Progenitor cell of endocrine pancreas (in vitro differentiated cells): ENCODE measurements at places on chromosomes 6 and 20.

DNA sequence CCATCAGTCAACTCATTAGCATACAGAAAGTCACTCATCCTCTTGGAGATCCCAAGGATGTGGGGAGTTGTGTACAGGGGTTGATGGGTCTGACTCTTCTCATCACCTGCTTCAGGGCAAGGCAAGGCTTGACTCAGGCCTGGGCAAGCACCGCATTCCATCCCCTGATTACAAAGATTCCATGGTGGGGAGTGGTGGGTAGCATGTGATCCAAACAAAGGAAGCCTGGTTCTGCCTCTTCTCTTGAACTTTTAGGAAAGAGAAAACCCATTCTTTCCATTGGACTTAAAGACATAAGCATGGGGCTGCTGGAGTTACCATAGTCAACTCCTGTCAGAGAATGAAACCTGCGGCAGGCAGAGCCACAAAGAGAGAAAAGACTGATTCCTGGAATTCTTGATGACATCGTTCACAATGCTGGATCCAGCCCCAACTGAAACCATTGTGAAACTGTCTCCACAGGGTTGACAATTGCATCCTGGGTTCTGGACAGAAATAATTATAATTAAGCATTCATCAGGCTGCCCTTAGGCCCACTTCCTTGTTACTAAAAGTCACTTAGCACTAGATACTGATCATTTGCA, 235.8 kb upstream of the KCNG1 start:
- no peak for DNase-seq

- DNase-seq: no peak
Measured at GRCh38 chr6:16440636-16441212, 202.3 kb downstream of the GMPR start.

GRCh38 chr6:158608221-158608620, 36.3 kb downstream of the DYNLT1 start:
- no peak for DNase-seq

- no peak for DNase-seq
Measured at GRCh38 chr6:2840749-2841061, 958 bp downstream of the SERPINB1 start.

DNA sequence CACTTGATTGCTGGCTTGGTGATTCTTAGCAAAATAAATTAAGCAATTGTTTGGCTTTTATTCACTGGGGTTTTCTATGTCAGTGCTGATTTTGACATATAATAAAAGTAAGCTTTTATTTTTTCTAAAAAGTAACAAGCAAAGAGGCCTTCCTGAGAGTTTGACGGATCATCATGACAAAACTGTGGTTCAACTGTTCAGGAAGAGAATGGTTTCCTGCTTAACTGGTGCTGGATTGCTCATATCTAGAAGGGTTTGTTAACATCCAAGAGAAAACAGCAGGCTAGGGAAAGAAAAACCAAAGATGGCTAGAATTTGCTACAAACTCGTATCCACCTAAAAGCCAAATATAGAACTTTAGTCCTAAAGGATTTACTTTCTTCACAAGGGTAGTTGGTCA, 21.2 kb downstream of the SERPINB1 start:
- no peak for DNase-seq

DNA sequence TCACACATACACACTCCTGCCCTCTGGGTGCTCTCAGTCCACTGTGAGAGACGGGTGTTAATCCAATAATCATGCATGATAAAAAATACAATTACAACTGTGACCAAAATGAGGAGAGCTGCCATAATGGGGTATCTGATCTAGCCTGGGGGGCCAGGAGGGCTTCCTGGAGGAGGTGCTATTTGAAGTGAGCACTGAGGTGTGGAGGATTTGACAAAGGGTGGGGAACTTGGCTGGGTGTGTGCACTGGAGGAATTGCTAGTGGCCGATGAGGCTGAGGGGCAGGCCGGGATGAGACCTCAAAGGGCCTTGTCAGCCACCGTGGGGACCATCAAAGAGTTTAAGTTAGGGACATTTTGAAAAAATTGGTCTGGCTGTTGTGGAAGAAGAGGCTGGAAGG, 34.8 kb downstream of the VSTM2L start:
- DNase-seq: no peak

- DNase-seq: no peak
Measured at GRCh38 chr6:52022675-52023074, 64.7 kb downstream of the PKHD1 start.

- no peak for DNase-seq
Measured at GRCh38 chr20:57698116-57698866, 11.5 kb downstream of the PMEPA1 start.
